ENCODE measurements at places on chromosomes 12 and 14. TPM values are rescaled to one million over a fixed set of nuclear protein-coding genes. Genes with fewer than 3 reads are reported as not detected.

DNA sequence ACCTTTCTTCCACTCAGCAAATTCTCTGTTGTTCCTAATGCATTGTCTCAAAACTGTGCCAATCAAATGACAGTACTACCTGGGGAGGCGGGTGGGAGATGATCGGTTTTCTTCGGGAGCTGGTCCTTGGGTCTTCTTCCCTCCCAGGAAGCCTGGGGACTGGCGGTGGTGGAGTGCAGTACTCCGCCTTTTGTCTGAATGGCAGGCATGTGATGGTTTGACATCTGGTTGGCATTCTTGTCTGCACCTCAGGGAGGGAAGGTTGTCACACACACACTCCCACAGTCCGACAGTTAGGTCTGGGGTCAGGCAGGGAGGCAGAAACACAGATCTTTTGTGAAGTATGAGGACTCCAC, 114.8 kb downstream of the SNAPC1 start:
- no peaks in the 10 kb centered on the region for H3K27me3 ChIP-seq
- H3K36me3 ChIP-seq = no peaks in the 10 kb centered on the region
- DNase-seq = no peak
- H3K27ac ChIP-seq = no peak overlapping the region
- peaks cover 11% of the 10 kb centered on the region for H3K4me1 ChIP-seq
- H3K4me3 ChIP-seq = no peak overlapping the region

DNA sequence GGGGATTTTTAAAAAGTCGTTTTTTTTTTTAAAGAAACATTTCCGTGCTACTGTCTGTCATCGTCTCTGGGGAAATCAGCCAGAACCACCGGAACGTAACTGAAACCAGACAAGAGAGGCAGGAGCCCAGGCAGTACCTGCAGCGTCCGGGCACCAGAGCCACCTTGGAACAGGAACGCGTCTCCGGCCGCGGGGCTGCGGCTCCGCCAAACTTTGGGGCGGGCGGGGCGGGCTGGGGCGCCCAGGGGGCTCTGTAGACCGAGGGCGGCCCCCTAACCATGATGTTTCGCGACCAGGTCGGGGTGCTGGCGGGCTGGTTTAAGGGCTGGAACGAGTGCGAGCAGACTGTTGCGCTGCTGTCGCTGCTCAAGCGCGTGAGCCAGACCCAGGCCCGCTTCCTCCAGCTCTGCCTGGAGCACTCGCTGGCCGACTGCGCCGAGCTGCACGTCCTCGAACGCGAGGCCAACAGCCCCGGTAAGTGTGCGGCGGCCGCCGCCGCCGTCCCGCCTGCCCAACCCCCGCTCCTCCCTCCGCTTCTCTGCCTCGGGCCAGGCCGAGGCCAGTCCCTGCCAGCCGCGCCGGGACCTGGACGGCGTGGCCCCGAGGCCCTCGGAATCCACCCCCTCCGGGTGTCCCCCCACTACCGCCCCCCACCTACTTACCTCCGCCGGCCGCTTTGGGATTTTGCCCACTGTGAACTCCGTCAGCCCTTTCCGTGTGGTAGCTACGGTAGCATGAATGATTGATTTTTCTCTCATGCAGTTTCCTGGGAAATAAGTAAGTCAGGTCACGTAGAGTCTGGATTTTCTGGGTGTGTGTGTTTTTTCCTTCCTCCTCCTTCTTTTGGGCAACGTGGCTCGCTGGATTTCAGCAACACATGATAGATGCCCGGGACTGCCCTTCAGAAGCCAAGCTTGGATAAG, 972 bp downstream of the SAMD4A start:
- H3K36me3 ChIP-seq = no peaks in the 10 kb centered on the region
- peak overlapping the region; percentile 59 for H3K4me3 ChIP-seq
- peak overlapping the region; percentile 85 for H3K27ac ChIP-seq
- peaks cover 24% of the 10 kb centered on the region for H3K4me1 ChIP-seq
- no peaks in the 10 kb centered on the region for H3K27me3 ChIP-seq

- no peak overlapping the region for H3K4me3 ChIP-seq
- no peaks in the 10 kb centered on the region for H3K36me3 ChIP-seq
Measured at GRCh38 chr12:87924149-87924548, 105.1 kb downstream of the C12orf50 start.

DNA sequence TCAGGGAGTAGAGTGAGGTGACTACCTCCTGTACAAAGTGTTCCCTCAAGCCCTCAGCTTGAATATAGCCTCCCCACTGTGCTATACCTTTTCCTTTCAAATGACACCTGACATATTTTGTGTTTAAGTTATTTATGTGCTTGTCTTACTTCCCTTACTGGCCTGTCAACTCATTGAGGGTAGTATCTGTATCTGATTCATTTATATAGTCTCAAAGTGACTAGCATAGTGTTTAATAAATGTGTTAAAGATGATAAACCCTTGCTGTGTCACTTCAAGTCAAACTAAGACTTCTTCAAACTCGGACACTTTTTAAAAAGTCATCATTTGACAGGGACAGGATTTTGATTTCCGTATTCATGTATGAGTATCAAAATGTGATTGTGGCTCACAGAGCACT, 52.1 kb downstream of the APAF1 start:
- DNase-seq = no peak
- H3K27me3 ChIP-seq = no peaks in the 10 kb centered on the region
- H3K27ac ChIP-seq = no peak overlapping the region

- H3K4me3 ChIP-seq = no peak overlapping the region
- H3K36me3 ChIP-seq = no peaks in the 10 kb centered on the region
- no peaks in the 10 kb centered on the region for H3K4me1 ChIP-seq
- no peak overlapping the region for H3K27ac ChIP-seq
- no peak for DNase-seq
Measured at GRCh38 chr12:132514838-132515237, 24.9 kb downstream of the FBRSL1 start.

GRCh38 chr12:108629151-108629550, 4.5 kb downstream of the SELPLG start:
- peak; percentile 21 for DNase-seq
- H3K27me3 ChIP-seq = no peaks in the 10 kb centered on the region
- H3K36me3 ChIP-seq = no peaks in the 10 kb centered on the region
- peaks cover 60% of the 10 kb centered on the region for H3K4me1 ChIP-seq

GRCh38 chr12:11954181-11954580, 116.6 kb upstream of the BCL2L14 start:
- H3K27me3 ChIP-seq = no peaks in the 10 kb centered on the region
- H3K27ac ChIP-seq = no peak overlapping the region
- no peak overlapping the region for H3K4me3 ChIP-seq
- DNase-seq = no peak
- no peaks in the 10 kb centered on the region for H3K36me3 ChIP-seq

DNA sequence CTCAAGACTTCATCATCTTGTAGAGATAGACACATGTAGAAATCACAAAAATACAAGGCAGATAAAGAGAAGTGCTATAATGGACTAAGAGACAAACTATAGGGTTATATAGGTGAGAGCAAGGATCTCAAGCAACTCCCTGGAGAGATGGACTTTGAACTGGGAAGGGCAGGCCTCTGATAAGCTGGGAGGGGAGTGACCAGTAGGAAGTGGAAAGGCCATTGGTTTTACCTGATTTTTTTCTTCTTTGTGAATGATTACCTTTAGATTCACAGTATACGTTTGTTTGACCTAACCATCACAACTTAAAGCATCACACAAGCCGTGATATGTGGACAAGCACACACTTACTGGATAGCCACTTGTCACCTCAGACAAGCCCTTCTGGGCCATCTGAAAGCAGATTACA, 5.2 kb upstream of the TEP1 start:
- DNase-seq = no peak
- H3K27ac ChIP-seq = no peak overlapping the region
- no peaks in the 10 kb centered on the region for H3K36me3 ChIP-seq
- peaks cover 22% of the 10 kb centered on the region for H3K4me1 ChIP-seq
- no peaks in the 10 kb centered on the region for H3K27me3 ChIP-seq
- H3K4me3 ChIP-seq = no peak overlapping the region

DNA sequence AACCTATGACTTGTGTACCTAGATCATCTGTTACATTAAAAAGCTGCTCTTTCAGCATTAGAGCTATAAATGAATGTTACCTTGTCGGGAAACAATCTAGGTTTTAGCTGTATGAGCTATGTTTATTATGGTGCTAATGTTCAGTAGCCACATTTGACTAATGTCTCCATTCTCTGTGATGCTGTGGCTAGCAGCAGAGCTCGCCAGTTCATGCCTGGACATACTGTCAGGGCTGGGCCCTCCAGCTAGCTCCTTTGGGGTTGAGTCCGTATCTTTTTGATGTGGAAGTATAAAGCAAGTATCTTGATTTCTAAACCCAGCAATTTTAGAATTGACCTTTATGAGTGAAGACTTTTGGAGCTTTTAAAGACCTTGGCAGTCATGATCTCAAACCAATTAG, 36.1 kb downstream of the USP44 start:
- H3K4me1 ChIP-seq = no peaks in the 10 kb centered on the region
- no peaks in the 10 kb centered on the region for H3K27me3 ChIP-seq
- no peak overlapping the region for H3K4me3 ChIP-seq
- DNase-seq = no peak

- H3K4me1 ChIP-seq = peaks cover 6% of the 10 kb centered on the region
- no peaks in the 10 kb centered on the region for H3K36me3 ChIP-seq
- no peaks in the 10 kb centered on the region for H3K27me3 ChIP-seq
- no peak overlapping the region for H3K27ac ChIP-seq
- H3K4me3 ChIP-seq = no peak overlapping the region
Measured at GRCh38 chr14:93121030-93121834, 5.5 kb upstream of the ITPK1 start.

- peaks cover 7% of the 10 kb centered on the region for H3K4me1 ChIP-seq
- no peak overlapping the region for H3K4me3 ChIP-seq
- no peak overlapping the region for H3K27ac ChIP-seq
- no peak for DNase-seq
- H3K36me3 ChIP-seq = peaks cover 2% of the 10 kb centered on the region
- no peaks in the 10 kb centered on the region for H3K27me3 ChIP-seq
Measured at GRCh38 chr14:77344377-77344996, 23.7 kb downstream of the GSTZ1 start.

- H3K36me3 ChIP-seq = no peaks in the 10 kb centered on the region
- no peaks in the 10 kb centered on the region for H3K27me3 ChIP-seq
- no peak for DNase-seq
- H3K4me3 ChIP-seq = no peak overlapping the region
- no peaks in the 10 kb centered on the region for H3K4me1 ChIP-seq
Measured at GRCh38 chr12:33115716-33116115, 219.1 kb upstream of the PKP2 start.

GRCh38 chr14:85061256-85061655, 468.7 kb upstream of the FLRT2 start:
- no peak overlapping the region for H3K4me3 ChIP-seq
- no peak for DNase-seq
- H3K4me1 ChIP-seq = no peaks in the 10 kb centered on the region
- H3K27ac ChIP-seq = no peak overlapping the region

GRCh38 chr12:43937947-43938346, 102.1 kb downstream of the TMEM117 start:
- no peaks in the 10 kb centered on the region for H3K27me3 ChIP-seq
- H3K27ac ChIP-seq = no peak overlapping the region
- no peak overlapping the region for H3K4me3 ChIP-seq
- no peaks in the 10 kb centered on the region for H3K4me1 ChIP-seq

DNA sequence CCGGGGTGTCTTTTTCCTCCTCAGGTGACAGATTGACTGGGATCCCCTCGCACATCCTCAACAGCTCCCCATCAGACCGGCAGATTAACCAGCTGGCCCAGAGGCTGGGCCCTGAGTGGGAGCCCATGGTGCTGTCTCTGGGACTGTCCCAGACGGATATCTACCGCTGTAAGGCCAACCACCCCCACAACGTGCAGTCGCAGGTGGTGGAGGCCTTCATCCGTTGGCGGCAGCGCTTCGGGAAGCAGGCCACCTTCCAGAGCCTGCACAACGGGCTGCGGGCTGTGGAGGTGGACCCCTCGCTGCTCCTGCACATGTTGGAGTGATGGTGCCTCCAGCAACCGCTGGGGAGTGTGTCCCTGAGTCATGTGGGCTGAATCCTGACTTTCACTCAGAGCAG, 172.8 kb downstream of the CRADD start:
- no peak for DNase-seq
- no peak overlapping the region for H3K27ac ChIP-seq
- H3K27me3 ChIP-seq = no peaks in the 10 kb centered on the region
- peaks cover 14% of the 10 kb centered on the region for H3K4me1 ChIP-seq
- H3K36me3 ChIP-seq = no peaks in the 10 kb centered on the region

DNA sequence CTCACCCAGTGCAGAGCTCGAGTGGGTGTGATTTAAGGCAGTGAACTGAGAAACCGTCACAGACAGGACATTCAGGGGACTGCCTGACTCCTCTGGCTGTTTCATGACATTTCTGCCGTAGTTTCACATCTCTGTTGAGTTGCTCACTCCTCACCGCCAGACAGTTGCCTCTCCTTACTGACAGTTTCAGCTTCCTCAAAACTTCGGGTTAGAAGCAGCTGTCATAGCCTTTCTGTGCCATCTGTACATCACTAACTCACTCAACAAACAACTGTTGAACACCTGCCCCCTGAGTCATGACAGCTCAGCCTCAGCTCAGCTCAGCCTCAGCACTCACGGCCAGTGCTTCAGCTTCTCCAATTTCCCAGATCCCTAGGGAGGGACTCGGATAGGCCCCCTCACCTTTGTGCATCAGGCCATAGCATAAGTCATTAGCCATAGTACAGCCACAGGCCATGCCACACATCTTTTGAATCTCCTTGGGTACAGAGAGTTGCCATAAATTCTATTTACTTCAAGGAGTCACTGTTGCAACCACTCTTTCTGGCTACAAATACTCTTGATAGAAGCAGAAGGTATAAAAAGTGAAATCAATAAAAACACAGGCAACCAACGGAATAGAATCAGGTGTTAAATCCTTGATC, 6.2 kb upstream of the SLC15A4 start:
- H3K27ac ChIP-seq = peak overlapping the region; percentile 92
- H3K36me3 ChIP-seq = no peaks in the 10 kb centered on the region
- peaks cover 28% of the 10 kb centered on the region for H3K4me1 ChIP-seq
- peak overlapping the region; percentile 13 for H3K4me3 ChIP-seq
- peak; percentile 91 for DNase-seq

DNA sequence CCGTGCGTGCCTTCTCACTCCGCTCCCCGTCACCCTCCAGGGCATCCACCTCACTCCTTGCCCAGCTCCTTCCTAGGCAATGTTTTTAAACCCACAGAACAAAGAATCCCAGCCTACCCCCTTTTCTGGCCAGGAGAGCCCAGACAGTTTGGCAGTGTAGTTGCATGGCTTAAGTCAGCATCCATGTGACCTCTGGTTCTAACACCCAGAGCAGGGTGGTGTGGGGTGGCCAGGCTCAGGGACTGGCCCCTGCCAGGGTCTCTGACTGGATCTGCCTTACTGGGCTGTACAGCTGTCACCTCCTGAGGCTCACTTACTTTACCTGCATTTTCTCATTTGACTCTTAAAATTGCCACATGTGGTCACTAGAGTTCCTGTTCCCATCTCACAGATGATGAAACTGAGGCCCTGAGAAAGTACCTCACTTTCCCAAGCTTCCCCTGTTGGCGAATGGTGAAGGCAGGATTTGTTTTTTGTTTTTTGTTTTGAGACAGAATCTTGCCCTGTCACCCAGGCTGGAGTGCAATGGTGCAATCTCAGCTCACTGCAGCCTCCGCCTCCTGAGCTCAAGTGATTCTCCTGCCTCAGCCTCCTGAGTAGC, 18.3 kb downstream of the SDS start:
- H3K4me3 ChIP-seq = no peak overlapping the region
- H3K4me1 ChIP-seq = no peaks in the 10 kb centered on the region

- no peak for DNase-seq
- no peaks in the 10 kb centered on the region for H3K27me3 ChIP-seq
- no peaks in the 10 kb centered on the region for H3K4me1 ChIP-seq
Measured at GRCh38 chr14:59454139-59454538, 11.0 kb downstream of the GPR135 start.

Gene CD4
- 0.49 TPM for total RNA-seq

Gene ZNF140
- 24.2 TPM for total RNA-seq

Gene TSPAN19
- total RNA-seq = not detected

Gene SMCO2
- total RNA-seq = not detected

Gene SRRM4
- total RNA-seq = not detected

Gene CDH24
- total RNA-seq = 1.2 TPM

Gene TAC3
- total RNA-seq = not detected

Gene ANG
- 2.3 TPM for total RNA-seq

Gene BDKRB1
- not detected for total RNA-seq

Gene CD69
- total RNA-seq = 44.8 TPM

Gene OAS1
- 48.3 TPM for total RNA-seq

Data from B cell (primary cell).